Spleen (tissue), 13 donors: ENCODE measurements at places on chromosomes 4 and X. TPM values are rescaled to one million over a fixed set of nuclear protein-coding genes. Genes with fewer than 3 reads are reported as not detected.

The JAKMIP1 gene
- polyA plus RNA-seq, result 1.2 TPM

The SSX4 gene
- polyA plus RNA-seq, result not detected

The TAF7L gene
- polyA plus RNA-seq, result not detected

DNA sequence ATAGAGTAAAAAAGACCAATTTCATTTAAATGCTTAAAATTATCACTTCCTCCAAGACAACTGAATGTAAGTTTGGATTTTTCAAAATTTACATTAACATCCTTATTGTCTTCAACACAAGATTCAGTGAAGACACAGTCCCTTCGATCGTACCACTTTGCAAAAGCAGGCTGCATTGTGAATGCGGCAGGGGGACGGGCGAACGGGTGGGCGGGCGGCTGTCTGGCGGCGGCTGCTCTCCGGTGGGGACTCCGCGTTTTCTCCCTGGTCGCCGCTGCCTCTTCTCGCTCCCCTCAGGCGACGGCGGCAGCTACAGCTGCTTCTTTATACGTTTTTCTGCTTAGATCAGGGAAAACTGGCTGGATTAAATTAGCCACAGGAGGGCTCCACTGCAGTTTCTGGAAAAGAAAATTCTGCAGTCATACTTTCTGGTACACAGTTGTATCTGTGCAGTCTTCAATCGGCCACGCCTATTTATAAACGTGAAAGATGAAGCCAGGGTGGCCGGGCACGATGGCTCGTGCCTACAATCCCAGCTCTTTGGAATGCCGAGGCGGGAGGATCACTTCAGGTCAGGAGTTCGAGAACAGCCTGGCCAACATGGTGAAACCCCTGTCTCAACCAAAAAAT, 33.9 kb upstream of the HPF1 start:
- DNase-seq, result peak; percentile 77

GRCh38 chr4:8315435-8316250, 46.1 kb downstream of the HTRA3 start:
- peak; percentile 75 for DNase-seq

The TKTL2 gene
- polyA plus RNA-seq, result not detected

GRCh38 chr4:122658377-122658776, 37.5 kb upstream of the IL21 start:
- DNase-seq, result no peak

DNA sequence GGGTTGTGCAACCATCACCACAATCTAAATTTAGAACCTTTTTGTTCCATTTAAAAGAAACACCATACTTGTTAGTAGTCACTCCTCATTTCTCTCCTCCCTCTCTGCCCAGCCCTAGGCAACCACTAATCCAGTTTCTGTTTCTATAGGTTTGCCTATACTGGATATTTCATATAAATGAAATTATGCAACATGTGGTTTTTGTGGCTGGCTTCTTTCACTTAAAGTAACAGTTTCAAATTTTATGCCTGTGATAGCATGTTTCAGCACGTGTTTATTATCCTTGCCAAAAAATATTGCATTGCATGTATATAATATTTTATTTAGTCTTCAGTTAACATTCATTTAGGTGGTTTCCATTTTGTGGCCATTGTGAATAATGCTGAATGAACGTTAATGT, 437.6 kb downstream of the IL1RAPL1 start:
- no peak for DNase-seq

DNA sequence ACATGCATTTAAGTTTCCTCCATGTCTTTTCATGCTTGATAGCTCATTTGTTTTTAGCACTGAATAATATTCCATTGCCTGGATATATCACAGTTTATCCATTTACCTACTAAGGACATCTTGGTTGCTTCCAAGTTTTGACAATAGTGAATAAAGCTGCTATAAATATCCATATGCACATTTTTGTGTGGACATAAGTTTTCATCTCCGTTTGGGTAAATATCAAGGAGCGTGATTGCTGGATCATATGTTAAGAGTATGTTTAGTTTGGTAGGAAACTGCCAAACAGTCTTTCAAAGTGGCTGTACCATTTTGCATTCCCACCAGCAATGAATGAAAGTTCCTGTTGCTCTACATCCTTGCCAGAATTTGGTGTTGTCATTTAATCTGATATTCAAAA, 172.5 kb downstream of the DHX15 start:
- no peak for DNase-seq

DNA sequence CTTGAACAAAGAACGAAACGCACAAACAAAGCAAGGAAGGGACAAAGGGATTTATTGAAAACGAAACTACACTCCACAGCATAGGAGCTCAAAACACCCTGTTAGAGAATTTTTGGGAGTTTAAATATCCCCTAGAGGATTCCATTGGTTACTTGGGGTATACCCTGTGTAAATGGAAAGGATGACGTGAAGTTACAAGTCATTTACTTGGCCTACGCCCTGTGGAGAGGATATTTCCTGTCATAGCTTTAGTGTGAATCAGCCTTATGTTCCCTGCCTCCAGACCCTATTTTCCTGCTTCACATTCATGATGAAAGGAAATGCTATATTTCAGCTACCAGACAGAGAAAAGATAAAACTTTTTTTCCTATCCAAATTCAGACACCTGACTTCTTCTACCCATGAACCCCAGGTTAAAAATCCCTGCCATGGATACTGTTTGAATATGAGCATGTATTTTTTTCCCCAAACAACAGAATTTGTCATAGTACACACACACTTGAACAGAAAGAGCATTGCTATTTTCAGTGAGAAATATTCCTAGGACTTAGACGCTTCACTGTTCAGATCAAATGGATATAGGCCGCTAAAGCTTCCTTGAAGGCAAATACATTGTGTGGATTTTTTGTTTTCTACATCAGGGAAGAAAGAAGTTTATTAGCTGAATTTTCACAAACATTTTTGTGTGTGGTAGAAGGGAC, 20.4 kb downstream of the PIN4 start:
- no peak for DNase-seq

DNA sequence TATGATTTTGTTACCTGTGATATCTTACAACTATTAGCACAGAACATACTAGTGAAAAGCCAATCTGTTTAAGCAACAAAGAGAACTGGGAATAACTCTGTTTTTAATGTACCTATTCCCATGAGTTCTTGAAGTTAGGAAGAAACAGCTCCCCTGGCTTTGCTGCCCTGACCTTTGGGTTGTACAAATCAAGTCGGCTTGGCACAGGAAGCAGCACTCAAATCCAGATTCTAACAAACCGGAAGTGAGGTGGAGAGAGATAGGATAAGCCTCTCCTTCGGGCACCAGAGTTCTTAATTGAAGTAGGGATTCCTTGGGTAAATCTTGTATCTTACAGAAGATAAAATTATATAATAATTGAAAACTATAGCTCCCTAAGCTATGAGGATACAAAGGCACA, 144.8 kb upstream of the CPEB2 start:
- DNase-seq, result no peak

DNA sequence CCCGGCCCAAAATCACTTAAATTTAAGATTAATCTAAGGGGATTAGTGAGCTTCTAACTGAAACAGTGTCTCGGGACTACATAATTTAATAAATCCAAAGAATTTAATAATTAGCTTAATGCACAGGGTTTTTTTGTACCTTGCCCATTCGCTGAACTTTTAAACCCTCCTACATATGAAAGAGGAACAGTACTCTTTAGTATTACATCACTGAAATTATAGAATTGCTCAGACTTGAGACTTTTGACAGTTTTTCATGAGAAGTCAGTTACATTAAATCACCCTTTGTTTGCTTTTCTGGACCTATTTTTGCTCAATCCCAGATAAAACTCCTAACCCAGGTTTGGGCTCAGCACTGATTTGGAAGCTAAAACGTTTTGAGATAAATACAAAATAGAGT, 2.4 kb upstream of the TADA2B start:
- DNase-seq, result no peak

DNA sequence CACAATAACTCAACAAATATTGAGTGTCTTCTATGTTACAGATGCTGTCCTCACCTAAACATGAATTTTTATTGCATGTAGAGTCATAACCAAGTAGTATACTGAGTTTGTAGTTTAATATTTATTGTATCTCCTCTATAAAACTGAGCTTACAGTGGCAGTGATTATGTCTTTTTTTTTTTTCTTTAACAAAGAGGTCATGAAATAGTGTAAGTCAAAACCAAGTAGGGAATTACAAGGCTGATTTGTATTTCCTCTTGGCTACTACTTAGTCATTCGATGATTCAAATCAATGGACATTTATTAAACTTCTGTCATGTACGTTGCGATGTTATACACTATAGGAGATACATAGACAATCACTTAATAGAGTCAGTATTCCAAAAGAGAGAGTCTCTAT, 48.4 kb downstream of the IL15 start:
- DNase-seq, result no peak

DNA sequence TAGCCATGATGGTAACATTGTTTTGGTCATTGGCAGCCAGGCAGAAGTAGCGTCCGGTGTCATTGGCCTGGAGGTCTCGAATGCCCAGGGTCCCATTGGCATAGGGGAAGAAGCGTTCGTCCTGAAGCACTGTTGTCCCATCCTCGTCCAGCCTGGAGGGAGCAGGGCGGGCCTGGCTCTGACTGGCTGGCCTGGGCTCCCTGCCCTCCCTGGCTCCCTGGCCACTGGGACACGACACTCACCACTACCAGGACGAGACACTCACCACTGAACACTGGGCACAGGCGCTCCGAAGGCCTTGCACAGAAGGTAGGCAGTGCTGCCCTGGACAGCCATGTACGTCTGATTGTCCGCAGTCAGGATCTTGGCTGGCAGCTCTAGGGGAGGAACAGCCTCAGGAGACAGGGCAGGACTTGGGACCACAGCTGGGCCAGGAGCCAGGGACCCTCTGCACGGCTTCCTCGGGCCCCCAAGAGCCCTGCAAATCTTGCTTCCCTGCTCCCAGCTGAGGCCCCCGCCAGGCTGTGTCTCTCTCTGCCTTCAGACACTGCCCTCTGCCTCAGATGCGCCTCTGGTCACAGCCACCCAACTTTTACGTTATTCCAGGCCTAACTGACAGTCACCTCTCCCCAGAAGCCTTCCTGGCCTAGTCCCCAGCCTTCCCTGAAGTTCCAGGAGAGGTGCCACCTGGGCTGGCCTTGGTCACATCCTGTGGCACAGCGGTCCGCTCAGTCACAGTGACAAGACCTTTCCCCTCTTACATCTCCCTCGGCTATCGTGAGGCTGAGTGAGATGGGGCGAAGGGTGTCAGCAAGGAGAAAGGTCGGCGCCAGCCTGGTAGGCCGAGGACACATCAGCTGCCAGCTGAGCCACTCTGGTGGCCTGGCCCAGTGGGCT, 17.1 kb downstream of the L1CAM start:
- DNase-seq, result peak; percentile 65

The CENPI gene
- 0.26 TPM for polyA plus RNA-seq

- DNase-seq, result no peak
These were observed 456.8 kb downstream of the TRIML1 start for GRCh38 chr4:188596021-188596420.
